ENCODE measurements at places on chromosomes 12 and 14.
A peak's percentile ranks its signal among the peaks of the same experiment; 100 is the strongest.

- no peak for DNase-seq
Observed at GRCh38 chr12:15883536-15883935, 1.3 kb downstream of the STRAP start.

DNA sequence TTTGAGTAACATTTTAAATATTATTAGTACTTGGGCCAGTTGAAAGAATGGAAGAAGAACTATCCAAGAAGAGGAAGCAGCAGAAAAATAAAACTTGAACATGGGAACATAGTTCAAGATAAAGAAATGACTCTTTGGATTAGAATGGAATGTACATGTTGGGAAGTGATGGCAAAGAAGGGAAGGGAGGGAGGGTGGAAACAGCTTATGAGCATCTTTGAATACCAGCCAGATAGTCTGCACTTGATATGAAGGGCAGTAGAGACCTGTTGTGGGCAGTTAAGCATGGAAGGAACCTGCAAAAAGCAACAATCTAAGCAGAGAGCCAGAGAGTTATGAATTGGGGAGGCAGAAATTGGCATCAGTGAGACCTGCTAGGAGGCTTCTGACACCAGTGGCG, 10.0 kb upstream of the IL22 start:
- no peak for DNase-seq

GRCh38 chr12:98359856-98360255, 155.5 kb upstream of the TMPO start:
- DNase-seq, result no peak

DNA sequence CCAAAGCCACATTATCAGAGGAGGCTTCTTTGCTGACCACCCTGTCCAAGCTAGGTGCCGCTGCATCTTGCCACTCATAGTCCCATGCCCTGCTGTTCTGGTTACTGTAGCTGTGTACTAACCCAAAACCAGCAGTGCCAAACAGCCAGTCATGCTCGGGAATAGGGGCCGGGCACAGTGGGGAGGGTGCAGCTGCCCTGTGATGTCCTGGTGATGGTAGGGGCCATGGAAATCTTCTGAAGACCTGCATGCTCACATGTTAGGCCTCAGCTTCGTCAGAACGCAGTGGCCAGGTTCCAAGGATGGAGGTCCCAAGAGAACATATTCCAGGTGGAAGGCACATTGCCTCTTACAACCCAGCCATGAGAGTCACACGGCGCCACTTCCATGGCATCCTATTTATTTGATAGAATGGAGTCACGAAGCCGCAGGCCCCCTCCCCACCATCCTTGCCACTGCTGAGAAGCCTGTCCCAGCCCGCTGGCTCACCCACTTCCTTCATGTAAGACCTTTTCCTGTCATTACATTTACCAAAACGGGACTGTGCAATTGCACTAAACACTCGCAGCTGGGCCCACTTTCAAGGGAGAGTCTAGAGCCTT, 48.5 kb downstream of the FAM222A start:
- DNase-seq, result no peak

DNA sequence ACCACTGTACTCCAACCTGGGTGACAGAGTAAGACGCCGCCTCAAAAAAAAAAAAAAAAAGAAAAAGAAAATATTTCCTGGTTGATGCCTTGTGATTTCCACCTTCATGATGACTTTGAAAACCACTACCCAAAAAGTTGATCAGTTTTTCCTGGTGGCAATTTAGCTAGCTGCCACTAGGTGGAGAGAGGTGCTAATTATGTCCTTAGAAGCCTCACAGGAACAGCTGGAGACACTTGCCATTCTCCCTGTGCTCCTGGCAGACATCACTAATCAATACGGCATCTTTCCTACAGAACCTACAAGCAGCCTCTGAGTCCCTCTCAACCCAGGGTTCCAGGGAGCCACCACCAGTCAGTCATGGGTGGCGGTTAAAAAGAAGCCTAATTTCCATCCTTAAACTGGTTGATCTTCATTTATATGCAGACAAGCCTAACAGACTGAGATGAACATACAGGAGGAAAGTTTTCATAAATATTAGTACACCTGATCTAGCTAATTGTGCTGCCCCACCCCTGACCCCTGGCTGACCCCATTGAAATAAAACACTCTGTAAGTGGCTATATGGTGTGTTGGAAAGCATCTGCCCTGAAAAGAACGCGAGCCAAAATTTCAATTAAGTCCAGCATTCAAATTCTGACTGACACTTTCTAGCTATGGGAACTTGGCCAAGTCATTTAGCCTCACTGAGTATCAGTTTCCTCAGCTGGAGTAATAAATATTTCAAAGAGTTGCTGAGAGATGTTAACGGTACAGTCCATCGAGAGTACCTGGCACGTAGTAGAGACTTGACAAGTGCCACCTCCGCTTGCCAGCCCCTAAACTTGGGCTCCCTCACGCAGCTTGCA, 6.2 kb upstream of the OAS1 start:
- peak; percentile 47 for DNase-seq

DNA sequence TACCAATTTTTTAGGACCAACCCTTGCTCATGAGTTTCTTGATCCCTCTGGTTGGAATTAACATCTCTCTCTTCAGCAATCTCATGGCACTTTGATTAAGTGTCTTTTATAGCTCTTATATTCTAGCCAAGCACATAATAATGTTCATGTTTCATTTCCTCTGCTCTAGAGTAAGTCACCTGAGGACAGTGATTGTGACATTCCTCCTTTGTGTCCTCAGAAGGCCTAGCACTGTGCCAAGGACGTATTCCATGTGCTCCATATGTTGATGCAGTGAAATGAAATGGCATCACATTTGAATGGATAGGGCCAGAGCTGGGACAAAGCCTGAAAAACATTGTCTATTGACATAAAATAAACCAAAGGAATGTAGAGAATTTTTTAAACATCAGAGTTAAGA, 322.8 kb upstream of the PRICKLE1 start:
- DNase-seq, result no peak

GRCh38 chr14:67426983-67427606, 15.1 kb upstream of the PLEK2 start:
- DNase-seq, result peak; percentile 73

- no peak for DNase-seq
Observed at GRCh38 chr12:108860443-108860842, 3.1 kb upstream of the SSH1 start.

DNA sequence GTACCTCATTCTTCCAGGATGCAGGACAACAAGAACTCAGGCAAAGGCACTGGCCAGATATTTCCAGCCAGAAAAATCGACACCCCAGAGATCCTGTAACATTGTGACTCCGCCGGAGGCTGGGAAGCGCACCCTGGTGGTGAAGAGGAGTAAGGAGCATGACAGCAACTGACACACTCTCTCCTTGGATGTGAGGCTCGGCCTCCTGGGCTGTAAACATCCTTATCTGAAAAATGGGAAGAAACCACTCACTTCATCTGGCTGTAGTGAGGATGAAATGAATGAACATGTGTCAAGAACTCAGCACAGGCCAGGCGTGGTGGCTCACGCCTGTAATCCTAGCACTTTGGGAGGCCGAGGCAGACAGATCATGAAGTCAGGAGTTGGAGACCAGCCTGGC, 27.5 kb downstream of the TCHP start:
- DNase-seq, result peak; percentile 30

- no peak for DNase-seq
Observed at GRCh38 chr12:130394906-130395305, 57.2 kb downstream of the PIWIL1 start.

GRCh38 chr14:92924247-92924646, 1.3 kb downstream of the CHGA start:
- no peak for DNase-seq

GRCh38 chr12:56518570-56518969, 3.0 kb upstream of the RBMS2 start:
- DNase-seq, result no peak

DNA sequence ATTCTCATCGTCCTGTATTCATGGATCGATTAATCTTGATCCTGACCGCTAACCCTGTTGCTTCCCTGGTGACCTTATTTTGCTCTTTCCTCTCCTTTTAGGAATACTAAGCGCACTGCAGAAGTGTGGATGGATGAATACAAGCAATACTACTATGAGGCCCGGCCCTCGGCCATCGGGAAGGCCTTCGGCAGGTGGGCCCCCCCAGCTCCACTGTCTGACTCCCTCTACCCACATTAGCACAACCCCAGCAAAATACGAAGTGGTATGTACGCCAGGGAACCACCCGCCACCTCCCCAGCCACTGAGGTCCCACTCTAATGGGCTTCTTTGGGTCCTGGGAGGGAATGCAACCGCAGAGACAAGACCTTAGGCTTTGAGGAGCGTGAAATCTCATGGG, 58.7 kb downstream of the ERH start:
- no peak for DNase-seq

GRCh38 chr14:22748206-22748605, 18.3 kb upstream of the OXA1L start:
- DNase-seq, result no peak

DNA sequence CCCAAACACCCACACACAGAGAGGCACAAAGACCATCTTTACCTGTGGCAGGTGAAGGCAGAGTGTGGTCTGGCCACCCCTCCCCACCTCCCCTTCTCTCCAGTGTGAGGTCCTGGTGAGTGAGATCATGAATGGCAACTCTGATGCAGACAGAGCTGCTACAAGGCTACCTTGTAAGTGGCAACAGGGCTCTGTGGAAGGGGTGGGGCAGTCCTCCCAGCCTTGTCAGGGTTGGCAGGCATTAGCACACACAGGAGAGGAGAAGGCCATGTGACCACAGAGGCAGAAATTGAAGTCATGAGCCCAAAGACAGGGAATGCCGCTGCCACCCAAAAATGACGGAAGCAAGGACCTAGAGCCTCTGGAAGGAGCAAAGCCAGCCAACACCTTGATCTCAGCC, 30.7 kb downstream of the VWF start:
- no peak for DNase-seq

GRCh38 chr14:102279688-102280348, 25.1 kb downstream of the MOK start:
- DNase-seq, result peak; percentile 35

GRCh38 chr12:93838193-93838592, 161.0 kb downstream of the CRADD start:
- DNase-seq, result no peak

- peak; percentile 9 for DNase-seq
Observed at GRCh38 chr12:62006076-62006732, 254.0 kb upstream of the USP15 start.

DNA sequence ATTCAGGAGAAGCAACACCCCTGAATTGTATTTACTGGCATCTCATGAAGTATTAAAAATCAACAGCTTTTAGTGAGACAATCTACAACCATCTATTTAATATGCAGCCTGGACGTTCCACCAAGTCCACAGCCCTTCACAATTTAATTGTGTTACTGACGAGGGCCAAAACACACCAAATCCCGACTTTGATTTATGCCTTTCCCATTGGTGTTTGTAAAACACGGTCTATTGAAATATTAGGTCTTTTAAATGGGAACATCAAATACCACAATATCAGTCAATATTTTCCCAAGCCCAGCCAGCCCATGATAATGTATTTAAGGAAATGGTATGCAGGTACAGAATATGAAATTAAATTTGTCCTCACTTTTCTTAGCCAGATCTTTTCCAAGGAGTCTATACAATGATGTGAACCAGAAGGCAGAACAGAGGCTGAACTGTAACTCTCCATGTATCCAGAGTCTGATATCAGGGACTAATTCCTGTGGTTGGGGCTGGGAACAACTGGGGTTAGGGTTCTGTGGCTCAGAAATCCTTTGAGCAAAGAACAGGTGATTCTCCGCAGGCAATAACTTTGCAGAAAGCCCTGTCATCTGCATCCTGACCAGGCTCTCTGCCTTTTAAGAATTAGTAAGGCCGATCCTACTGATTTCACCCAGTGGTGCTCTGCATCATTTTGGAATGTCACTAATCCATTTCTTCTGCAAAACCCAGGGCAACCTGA, 179.3 kb upstream of the GZMB start:
- no peak for DNase-seq

GRCh38 chr12:72432037-72432604, 160.0 kb downstream of the TRHDE start:
- DNase-seq, result no peak

GRCh38 chr14:52678591-52678990, 16.8 kb downstream of the ERO1A start:
- no peak for DNase-seq

DNA sequence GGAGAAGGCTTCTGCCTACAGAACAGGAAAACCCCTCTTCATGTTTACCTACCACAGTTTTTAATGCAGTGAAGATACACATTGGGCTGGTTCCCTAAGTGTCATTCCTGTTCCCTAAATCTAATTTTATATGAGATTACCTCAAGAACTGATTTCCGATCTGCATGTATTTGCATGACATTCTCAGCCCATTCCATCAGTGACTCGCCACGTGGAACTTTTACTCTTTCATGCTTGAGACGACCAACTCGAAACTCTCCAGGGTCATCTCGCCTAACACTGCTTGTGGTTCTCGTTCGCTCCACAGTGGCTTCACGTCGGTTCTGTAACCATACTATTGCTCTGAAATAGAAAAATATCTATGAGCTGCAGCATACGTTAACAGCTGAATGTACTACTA, 83.1 kb upstream of the STRN3 start:
- DNase-seq, result no peak

DNA sequence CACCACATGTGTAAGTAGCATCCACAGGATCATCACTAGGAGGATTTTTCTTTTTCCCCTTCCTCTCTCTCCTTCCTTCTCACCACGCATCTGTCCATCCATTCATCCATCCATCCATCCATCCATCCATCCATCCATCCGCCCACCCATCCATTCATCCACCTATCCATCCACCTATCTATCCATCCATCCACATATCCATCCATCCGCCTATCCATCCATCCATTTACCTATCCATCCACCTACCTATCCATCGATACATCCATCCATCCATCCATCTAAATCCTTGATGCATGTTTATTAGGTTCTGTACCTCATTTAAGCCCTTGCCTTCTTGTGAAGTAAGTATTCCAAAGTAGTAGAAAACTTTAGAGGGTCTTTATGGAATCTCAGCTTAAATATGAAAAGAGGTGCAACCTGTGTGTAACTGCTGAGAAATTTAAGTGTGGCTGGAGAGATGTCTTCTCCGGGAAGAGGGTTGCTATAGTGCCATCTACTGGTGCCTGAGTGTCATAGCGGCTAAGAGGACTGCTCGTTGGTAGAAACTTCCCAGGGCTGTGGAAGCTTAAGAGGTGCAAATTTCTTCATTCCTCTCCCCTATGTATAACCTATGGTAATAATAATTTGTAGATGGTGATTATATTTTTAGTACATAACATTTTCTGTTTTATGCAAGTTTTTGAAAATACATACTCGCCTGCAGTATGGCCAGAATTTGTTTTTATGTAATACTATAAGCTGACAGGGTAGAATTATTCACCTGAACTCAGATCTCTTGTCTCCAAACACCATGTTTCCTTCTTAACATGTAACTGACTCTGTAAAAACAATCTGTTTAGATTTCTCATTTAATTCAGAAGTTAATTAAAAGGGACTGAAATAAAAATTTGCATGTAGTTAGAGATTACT, 46.0 kb downstream of the MYO1H start:
- peak; percentile 38 for DNase-seq
